ENCODE measurements at places on chromosomes 6 and 20.

DNA sequence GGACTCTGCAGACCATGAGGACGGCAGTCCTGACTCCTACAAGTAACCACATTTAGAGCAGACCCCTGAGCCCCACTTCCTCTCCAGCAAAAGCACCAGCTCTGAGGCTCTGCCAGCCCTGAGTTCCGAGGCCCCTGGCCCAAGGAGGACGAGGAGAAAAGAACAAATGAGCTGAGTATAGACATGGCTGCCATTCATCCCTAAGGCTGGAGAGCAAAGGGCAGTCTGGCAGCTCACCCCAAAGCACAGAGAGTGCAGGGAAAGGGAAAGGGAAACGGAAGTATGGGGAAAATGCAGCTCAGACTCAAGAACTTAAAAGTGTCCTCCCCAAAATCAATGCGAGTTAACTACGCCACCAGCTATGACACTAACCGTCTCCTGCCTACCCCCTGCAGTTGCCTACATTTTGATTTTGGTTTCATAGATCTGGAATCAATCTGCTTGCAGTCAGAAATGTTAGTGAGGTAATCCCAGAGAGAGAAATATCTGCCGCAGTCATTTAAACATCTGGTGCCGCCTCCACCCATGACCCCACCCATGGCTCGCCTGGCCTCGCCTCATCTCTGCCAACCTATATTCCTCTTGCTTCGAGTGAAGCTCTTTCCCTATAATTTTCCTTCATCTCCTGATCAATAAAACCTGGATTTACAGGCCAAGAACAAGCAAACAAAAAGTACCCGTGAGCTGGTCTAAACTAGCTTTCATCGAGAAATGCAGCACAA lies 49.6 kb upstream of the AFDN start:
- no peak for DNase-seq

DNA sequence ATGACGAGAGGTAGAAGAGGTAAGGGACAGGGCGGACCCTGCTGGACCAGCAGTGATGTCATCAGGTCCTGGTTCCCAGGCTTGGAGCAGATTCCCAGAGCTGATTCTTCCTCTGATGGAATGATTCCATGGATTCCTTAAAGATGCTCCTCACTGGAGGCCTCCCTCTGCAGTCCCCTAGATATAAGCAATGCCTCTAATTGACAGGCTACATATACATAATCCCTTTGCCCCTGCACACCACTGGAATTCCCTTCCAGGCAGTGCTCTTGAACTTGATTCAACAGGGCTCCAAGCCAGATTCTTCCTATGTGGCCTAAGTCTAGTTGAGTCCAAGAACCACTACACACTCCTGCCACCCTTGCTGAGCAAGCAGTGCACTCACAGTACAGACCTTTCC lies 52.3 kb upstream of the L3MBTL3 start:
- no peak for DNase-seq

- no peak for DNase-seq
Observed at GRCh38 chr6:39686976-39687375, 38.2 kb downstream of the KIF6 start.

GRCh38 chr6:159904497-159904911 lies 13.7 kb downstream of the MAS1 start:
- DNase-seq = no peak

DNA sequence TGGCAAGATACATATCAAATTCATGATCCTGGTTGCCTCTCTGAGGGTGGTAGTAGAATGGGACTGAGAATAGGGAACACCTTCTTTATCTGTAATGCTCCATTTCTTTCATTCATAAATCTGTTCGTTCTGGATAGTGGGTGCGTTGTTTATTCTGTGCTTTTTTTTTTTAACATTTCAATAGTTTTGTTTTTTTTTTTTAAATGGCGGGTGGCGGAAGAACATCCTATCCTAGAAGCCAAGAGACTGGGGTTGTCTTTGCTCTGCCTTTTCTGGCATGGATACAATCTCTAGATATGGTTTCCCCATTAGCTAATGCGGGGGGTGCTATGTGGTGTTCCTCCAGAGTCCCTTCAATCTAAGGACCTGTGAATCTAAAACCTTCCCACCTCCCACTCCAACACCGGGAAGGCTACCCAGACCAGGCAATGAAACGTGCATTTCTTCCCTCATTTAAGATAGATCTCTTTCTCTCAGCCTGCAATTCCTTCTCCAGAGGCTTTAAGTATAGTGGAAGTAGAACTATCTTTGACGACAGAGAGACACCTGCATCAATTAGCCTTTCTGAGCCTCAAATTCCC lies 883 bp upstream of the CCDC28A start:
- no peak for DNase-seq

DNA sequence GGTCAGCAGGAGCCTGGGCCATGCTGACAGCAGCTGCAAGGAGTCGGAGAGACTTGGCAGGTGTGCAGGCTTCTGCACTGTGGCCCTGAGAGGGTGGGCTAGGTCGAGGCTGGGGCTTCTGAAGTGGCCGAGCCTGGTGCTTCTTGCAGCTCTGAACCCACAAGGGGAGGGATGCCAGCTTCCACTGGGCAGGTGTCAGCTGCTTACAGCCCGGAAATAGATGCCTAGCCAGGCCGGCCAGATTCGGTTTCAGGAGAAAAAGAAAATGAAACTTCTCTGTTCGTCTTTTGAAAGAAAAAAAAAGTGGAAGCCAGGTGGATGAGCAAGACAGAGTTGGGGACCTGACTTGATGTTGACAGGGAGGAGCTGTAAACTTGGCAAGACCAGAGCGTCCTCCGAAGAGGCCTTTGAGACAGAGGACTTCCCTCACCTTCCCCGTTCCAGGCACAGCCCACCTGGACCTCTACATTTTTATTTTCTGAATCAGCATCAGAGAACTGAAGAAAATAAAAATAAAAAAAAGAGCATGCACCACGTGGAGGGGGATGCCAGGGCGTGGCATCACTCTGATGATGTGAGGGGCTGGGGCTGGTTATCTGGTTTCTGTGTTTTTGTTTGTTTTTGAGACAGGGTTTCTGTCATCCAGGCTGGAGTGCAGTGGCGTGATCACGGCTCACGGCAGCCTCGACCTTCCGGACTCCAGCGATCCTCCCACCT lies at the start of gene ZBP1:
ZBP1 (minus strand) TSS at position 153 of the 717 bp plus-strand sequence; CDS start at position 22, 131 bp downstream.
- peak; percentile 71 for DNase-seq

- no peak for DNase-seq
Observed at GRCh38 chr6:137136065-137136464, 37.4 kb downstream of the IL22RA2 start.

DNA sequence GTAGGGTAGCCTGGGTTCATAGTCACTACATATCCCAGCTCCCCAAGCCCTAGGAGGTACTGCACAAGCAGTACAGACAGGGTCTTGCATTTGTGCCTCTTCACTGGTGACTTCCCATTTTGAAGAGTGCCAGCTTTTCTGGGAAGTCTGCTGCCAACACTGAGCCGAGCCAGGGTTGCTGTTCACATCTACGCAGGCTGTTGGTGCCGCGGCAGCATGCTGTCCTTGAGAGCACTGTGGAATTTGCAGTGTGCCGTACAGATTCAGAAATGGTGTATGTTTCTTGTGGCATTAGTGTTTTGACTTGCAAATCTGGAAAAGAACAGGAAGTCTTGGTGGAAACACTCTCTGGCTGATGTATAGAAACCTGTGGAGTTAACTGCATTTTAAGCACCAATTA lies 67.5 kb downstream of the JARID2 start:
- no peak for DNase-seq

DNA sequence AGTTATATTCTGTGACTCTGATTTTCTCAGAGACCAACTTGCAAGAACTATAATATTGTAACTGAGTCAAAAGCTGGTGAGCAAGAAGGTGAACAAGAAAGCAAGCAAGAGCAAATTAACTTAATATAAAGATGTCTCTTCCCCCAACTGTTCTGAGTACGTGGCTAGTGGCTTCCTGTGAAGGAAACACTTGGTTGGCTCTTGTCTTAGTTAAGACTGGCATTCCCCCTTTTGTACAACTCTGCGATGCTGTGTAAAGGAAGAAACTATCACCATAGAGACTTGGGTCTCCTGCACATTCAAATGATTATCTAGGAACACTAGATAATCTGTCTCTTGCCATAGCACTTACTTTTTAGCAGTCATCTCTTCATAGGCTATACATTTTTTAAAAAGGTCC lies 47.3 kb upstream of the TNFAIP3 start:
- DNase-seq = peak; percentile 68
